NCI-H446 (cell line): ENCODE measurements at places on chromosomes 7 and 10.

DNA sequence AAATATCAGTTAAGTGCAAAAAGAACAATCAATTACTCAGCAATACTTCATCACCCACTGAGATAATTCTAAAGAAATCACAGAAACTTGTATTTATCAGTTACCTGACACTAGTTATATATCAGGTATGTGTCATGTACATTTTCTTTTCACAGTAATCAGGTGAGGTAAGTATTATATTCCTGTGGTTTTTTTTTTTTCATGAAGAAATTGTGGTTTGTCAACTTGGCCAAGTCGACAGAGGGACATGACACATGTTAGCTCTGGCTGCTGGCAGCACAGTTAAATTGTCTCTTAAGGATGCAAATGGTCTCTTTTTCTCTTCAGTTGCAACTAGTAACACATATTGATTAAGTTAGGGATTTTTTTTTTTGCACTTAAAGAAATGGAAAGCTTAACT is 13.7 kb upstream of the GPR141 start:
- no peak for DNase-seq

DNA sequence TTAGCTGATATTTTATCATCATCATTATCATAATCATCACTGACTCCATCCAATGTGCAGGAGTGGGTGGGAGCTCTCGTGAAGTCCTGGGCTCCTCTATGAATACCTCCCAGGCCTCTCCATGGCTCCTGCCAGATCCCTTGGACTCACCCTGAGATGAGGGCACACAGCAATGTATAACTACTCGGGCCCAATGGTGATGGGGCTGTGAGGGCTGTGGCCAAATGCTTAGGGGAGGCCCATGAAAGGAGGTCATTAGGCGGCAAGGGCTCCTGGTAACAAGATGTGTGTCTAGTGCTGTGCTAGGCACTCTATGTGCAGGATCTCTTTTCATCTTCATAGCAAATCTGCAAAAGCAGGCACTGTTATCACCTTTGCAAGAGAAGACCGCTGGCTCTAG is 270.9 kb downstream of the GLRX3 start:
- no peak for DNase-seq

DNA sequence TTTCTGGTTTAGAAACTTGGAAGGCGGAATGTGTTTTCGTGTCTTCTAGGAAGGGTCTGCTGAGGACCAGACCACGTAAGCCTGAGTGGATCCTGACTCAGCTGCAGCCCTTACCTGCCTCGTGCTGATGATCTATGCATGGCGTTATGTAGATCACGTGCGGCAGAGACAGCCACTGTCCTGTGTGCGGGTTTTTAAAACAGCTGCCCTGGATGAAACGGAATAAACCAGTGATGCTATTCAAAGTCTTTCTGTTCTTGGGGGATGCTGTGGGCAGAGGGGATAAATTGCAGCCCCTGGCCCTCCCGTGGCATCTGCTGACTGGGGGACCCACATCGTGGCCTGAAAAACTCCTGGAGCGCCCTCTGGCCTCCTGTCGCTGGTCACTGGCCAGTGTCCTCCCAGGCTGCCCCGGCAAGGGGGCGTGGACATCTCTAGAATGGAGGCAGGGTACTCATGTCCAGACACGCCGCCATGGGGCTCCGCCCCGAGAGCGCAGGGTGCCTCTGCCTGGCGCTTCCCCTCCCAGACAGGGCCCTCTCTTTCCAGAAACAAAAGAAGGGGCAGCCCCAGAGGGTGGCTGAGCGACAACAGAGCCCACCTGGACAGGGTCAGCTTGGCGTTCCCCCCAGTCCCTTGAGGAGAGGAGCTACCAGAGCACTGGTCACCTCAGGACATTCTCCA is 13.2 kb downstream of the ALKBH4 start:
- no peak for DNase-seq

DNA sequence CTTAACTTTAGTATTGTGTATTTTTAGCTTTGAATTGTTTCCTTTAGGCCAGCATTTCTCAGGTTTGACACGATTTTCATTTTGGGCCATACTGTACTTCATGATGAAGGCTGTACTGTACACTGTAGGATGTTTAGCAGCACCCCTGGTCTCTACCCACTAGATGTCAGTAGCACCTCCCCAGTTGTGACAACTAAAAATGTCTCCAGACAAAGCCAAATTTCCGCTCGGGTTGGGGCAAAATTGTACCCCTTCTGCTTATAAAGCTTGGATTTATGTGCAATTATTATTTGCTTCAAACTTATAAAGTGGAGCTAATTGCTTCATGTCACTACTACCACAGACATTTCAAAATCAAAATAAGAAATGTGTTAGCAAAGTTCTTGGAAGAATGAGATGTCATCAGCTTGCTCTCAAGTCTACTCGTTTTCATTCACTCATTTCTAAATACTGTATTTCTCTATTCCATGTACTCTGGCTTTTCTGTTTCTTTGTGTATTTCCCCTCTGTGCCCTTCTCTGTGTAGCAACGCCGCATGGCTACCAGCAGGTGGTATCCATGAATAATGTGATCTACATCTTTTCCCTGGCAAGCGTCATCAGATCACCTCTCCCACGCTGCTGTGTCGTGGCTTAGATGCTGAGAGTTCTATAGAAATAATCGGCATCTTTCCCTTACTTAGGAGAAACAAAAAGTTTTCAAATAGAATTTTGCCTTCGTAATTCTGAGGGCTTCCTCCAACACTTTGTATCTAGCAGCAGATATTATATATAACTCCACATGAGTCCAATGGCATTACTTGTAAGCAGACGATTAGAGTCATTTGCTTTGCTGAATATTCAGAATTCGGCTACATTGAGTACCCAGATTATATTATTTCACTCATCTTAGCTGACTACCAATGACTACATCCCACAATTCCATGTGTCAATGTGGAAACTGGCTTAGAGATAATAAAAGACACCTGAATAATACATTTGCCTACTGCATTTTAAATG is 47.8 kb upstream of the CALCR start:
- peak; percentile 44 for DNase-seq

- no peak for DNase-seq
These were observed 24.7 kb upstream of the AMZ1 start for GRCh38 chr7:2663121-2663886.

DNA sequence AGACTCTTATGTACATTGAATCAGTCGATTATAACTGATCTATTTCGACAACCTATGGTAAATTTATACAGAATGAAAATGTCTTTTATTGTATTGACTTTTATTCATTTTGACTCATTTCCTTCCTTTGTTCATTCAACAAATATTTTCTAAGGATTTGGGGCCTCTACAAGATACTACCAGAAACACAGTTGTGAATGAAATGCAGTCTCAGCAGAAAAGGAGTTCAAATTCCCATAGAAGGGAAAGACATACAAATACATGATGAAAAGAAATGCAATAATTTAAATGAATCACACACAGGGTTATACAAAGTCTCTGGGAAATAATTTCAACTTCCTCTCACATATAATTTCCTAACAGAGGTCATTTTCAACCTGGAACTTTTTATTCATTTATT is 134.0 kb upstream of the SEMA3A start:
- DNase-seq, result no peak

- DNase-seq, result no peak
These were observed 5.9 kb upstream of the HERPUD2 start for GRCh38 chr7:35700865-35701264.

DNA sequence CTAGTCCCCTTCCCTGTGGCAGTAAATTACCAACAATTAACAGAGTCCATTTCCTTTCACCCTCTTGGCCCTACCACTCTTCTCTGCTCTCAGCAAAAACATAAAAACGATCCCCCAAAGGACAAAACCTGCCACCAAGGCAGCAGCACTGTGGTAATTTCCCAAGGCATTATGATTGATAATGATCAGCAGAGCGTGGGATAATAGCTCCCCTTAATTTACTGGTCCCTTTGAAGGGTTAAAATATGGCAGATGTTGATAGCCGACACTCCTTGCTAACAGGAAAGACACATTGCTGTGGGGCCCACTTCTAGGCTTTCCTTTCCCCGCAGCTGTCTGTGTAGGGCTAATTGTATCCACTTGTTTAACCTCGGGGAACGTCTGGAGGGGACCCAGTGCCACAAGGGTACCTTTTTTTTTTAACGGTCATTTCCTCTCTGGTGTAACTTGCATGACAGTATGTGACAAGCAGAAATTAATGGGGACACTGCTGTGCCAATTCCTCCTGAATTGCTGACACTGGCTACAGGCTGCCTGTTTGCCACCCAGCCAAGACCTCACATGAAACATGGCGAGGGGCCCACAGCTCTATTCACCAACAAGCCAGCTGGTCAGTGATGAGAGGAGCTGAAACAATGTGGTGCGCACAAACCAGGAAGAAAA is 81.3 kb downstream of the CDK6 start:
- peak; percentile 76 for DNase-seq

- DNase-seq, result no peak
These were observed 85.1 kb downstream of the SNX13 start for GRCh38 chr7:17855202-17855601.

DNA sequence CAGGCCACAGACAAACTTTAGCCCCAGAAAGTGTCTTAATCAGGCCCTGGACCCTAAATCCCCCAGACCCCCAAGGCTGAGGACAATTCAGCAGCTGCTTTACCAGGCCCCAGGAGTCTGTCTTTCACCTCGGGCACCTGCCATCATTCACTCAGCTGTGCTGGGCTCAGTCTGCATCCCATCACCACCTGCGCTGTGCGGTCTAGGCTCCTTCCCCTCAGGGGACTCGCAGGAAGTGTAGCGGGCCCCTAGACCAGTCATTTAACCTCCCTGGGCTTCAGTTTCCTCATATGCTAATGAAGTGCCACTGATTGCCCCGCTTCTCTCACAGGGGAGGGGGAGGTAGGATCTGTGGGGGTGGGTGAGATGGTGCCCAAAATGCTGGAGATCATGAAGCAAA is 76.4 kb upstream of the ZMIZ1 start:
- no peak for DNase-seq

DNA sequence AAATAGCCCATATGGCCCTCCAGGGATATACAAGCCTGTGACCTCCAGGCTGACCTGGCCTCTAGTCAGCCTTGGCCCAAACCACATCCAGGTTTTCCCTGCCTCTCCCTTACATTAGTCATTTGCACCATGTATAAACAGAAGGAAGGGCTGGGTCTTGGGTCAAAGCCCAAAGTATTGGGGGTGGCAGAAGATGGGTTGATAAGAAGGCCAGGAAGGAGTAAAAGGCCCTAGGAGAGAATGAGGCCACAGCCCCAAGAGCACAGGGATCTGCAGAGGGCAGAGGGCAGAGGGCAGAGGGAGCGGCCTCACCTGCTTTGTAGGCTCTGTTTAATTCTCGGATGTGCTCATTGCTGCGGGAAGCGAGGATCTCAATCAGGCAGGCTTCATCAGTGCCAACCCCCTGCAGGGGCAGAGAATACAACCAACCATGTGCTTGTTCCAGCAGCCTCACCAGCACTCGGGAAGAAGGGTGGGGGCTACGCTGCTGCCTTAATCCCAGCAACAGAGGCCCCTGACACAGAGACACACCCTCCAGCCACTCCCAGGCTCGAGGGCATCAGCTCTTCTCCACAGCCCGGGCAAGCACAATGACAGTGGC is 31.3 kb downstream of the PLAC9 start:
- no peak for DNase-seq

GRCh38 chr10:97759158-97759887 is 12.5 kb downstream of the SFRP5 start:
- DNase-seq, result no peak
